HT-29 (cell line): ENCODE measurements at places on chromosomes 4 and X. TPM values are rescaled to one million over a fixed set of nuclear protein-coding genes. Genes with fewer than 3 reads are reported as not detected.

- no peak for DNase-seq
Observed at GRCh38 chr4:109739547-109739946, 9.7 kb upstream of the PLA2G12A start.

The CHST7 gene
- total RNA-seq = 0.89 and 2.3 TPM in 2 replicates

The FABP2 gene
- not detected in 2 replicates for total RNA-seq

The CENPE gene
- 4.3 and 5.7 TPM in 2 replicates for total RNA-seq

The TRIM60 gene
- total RNA-seq = not detected in 2 replicates
